ENCODE measurements at places on chromosomes 13 and 19. TPM values are rescaled to one million over a fixed set of nuclear protein-coding genes. Genes with fewer than 3 reads are reported as not detected.

DNA sequence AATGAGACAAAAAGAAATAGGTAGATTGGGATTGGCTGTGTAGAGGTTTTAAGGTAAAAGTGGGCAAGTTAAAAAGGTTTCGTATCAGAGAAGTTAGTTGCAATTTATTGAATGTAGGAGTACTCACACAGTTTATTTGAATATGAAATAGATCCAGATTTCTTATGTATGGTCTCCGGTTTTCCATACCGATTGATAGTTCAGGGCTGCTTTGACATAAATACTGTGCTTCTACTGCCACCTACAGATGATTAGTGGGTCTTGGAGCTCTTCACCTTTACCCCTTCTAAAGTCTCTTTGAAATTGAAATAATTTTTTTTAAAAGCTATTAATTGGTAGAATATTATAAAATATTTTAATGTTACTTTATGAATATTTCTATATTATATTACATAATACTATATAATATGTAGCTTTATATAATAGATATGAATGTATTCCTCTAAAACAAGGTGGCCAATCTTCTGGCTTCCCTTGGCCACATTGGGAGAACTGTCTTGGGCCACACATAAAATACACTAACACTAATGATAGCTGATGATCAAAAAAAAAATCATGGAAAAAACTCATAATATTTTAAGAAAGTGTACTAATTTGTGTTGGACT, 7.7 kb upstream of the GPR18 start:
- peak; percentile 74 for DNase-seq

Gene NOTCH3
- polyA plus RNA-seq = 15.1 TPM

DNA sequence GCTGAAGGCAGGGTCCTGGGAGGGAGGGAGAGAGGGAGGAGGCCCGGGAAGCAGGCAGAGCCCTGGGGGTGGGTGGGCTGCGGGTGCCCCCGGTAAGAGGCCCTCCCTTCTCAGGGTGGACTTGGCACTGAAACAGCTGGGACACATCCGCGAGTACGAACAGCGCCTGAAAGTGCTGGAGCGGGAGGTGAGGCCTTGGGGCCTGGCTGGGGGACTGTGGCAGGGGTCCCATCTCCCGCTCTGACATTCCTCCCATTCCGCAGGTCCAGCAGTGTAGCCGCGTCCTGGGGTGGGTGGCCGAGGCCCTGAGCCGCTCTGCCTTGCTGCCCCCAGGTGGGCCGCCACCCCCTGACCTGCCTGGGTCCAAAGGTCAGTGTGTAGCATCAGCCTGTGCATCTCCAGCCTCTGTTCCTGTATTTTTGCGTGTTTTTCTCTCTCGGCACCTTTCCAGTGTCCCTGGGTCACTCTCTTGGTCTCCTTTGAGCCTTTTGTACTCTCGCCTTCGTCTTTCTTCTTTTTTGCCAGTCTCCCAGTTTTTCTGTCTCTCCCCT, 53.4 kb downstream of the TRPM4 start:
- peak; percentile 79 for DNase-seq

Gene CPB2
- not detected for polyA plus RNA-seq

- no peak for DNase-seq
Observed at GRCh38 chr13:50400035-50400726, 384.9 kb downstream of the KCNRG start.

GRCh38 chr19:5354403-5354802, 13.8 kb upstream of the PTPRS start:
- DNase-seq = peak; percentile 48

DNA sequence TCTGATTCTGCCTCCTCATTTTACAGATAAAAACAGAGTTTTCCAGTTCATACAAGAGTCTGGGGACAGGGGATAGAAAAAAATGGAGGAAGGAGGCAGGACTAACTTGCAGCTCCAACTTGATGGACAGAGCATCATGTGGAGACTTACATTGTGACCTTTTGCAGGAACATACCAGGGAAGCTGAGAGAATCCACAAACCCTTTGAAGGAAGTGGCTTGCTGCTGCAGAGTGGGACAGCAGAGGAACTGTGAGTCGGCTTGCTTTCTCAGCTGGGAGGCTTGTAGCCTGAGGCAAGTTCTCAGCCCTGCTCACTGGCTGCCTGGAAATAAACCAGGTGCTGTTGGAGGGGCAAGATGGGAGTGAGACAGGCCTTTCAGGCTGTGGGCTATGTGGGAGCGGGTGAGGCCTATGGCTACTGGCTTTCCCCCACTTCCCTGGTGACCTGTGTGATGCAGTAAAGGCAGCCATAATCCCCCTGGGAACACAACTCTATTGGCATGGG, 614.4 kb downstream of the KCTD12 start:
- no peak for DNase-seq

DNA sequence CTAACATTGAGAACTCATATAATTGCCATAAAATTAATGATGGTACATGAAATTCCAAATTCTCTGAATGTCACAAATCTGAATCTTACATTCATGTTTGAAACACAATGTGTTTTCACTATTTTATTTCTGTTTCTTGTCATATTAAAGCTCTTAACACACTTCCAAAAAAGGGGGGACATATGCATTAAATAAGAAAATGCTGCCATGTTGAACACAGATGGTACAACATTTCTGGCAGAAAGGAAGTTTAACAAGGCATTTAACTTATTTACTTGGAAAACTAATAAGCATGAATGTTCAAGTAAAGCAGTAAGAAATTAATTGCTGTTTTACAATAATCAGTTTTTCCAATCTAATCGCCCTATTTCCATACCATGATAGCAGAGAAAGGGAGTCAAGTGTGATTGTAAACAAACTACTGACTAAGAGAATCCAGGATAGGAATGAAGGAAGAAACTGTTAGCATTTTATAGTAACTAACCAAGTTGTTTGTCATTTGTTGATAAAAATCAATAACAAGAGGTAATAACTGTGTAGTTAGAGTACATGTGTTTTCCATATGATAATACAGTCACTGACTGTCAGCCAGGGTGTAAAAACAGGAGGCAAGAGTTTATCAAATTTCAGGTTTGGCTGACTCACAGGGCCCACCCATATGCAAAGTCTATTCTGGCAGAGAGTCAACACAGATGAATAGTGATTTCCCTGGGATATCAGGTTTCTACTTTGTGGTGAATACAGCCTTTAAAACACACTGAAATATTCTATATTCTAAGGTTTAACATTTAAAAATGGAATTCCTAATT, 5.7 kb upstream of the FOXO1 start:
- no peak for DNase-seq
